ENCODE measurements at places on chromosomes 1 and 21.

- DNase-seq: no peak
Observed at GRCh38 chr1:99675292-99675691, 29.4 kb downstream of the PALMD start.

- no peak for DNase-seq
Observed at GRCh38 chr1:204814166-204814884, 56.3 kb upstream of the NFASC start.

- no peak for DNase-seq
Observed at GRCh38 chr1:33928251-33928650, 64.4 kb downstream of the HMGB4 start.

DNA sequence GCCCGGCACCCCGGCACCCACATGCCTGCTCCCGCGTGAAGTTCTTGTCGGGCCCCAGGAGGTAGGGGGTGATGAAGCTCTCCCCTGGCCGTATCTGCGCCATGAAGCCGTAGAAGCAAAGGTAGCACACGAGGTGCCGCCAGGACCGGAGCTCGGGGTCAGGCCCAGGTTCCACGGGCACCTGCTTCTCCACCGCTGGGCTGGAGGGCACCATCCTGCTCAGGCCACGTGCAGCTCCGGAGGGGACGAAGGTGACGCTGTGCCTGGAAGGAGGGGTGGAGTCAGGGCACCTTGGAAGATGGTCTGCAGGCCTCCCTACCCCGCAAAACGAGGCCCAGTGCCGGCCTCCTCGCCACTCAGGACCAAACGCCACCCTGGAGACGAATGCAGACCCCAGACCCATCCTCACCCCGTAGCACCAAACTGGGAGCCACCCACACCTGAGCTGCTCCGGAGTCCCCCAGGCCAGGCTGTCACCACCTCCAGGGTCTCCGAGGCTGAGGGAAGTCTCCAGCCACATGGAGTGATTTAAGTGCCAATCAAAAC lies 4.4 kb downstream of the SLC19A1 start:
- no peak for DNase-seq

- DNase-seq: peak; percentile 39
Observed at GRCh38 chr1:218371927-218372672, 27.0 kb downstream of the TGFB2 start.

- DNase-seq: no peak
Observed at GRCh38 chr1:43904660-43905551, 28.7 kb upstream of the ARTN start.

DNA sequence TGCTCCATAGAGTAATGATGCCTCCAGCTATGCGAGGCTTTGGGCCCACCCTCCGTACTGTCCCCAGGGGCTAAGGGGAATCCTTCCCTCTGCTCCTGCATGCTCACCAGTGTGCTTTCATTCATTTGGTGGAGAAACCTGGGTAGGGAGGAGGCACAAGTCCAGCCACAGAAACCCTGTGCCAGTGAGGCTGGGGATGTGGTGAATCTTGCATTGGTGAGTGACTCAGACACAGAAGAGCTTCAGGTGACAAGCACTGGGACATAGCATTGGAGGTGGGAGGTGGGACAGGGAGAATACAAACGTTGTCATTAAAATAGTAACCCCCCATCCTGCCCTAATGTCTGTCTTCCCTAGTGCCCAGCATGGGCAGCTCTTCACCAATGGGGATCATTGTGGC lies 5.2 kb downstream of the FCGR2A start:
- no peak for DNase-seq

- no peak for DNase-seq
Observed at GRCh38 chr1:117013309-117013858, 11.8 kb downstream of the CD101 start.

DNA sequence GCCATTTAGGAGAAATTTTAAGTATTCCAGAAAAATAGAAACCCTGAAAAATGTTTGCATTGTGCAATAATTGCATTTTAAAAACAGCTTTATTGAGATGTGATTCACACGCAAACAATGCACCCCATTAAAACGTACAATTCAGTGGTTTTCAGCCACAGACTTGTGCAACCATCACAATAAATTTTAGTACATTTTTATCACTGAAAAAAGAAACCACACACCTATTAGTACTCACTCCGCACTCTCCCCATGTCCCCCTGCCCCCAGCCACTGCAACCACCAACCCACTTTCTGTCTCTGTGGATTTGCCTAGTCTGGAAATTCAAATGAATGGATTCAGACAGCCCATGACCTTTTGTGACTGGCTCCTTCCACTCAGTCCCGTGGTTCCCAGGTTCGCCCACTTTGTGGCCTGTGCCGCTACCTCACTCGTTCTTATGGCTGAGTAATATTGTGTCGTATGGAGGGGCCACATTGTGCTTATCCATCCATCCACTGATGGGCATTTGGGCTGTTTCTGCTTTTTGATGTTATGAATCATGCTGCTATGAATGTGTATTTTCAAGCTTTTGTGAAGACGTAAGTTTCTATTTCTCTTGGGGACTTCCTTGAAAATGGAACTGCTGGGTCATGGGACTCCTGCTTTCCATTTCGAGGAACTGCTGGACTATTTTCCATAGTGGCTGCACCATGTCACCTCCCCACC lies 147.7 kb upstream of the ARHGEF16 start:
- DNase-seq: peak; percentile 93

DNA sequence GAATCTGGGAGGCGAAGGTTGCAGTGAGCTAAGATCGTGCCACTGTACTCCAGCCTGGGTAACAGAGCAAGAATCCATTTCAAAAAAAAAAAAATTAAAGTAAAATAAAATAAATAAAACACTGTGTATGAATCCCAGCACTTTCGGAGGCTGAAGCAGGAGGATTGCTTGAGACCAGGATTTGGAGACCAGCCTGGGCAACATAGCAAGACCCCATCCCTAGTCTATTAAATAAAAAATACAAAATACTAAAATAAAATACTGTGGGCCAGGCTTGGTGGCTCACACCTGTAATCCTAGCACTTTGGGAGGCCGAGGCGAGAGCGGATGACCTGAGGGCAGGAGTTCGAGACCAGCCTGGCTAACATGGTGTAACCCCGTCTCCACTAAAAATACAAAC lies 4.2 kb upstream of the BNIPL start:
- DNase-seq: no peak

DNA sequence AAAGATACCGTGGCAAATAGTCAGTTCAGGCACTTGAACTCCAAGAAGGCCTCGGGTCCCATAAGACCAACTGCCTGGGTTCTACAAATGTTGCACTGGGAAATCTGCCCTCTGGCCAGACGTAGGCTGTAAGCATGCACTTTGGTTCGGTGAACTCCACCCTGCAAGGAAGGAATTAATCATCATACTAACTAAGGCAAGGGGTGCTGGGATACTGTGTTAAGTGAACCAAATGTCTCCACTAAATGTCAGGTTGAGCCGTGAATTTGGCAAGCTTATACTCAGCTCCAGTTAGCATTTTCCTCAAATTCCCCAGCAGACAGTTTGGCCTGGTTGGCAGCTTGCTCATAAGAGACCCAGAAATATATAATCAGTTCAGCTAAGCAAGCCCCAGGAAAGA lies 385.9 kb downstream of the GPATCH2 start:
- DNase-seq: no peak

- no peak for DNase-seq
Observed at GRCh38 chr1:38062361-38063288, 16.0 kb upstream of the POU3F1 start.

Measured in fibroblast of skin of right quadriceps (primary cell).